ENCODE measurements at places on chromosomes 6 and 20.

GRCh38 chr20:34475979-34476736 is 40.1 kb upstream of the DYNLRB1 start:
- peak; percentile 58 for DNase-seq

- no peak for DNase-seq
These were observed 6.7 kb downstream of the DLGAP4 start for GRCh38 chr20:36312724-36313441.

GRCh38 chr20:39048000-39048696 is 86.0 kb downstream of the DHX35 start:
- peak; percentile 84 for DNase-seq

GRCh38 chr6:33205191-33206026 is 954 bp downstream of the HSD17B8 start:
- DNase-seq = no peak

DNA sequence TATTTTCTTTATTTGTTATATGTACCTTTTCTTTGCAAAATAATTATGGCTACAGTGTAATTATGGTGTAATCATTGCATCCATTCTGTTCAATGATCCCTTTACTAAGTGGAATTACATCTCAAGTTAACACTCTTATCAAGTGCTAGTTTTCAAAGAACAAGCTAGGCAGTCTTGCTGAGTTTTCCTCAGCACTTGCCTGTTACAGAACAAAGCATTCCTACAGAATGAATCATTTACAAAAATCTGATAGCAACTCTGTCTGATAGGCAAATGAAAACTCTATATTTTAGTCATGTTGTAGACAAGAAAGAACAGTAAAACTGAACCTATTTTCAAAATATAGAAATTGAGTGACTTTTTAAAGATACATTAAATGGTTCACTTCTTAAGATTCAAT is 109.8 kb upstream of the POU3F2 start:
- DNase-seq = no peak

DNA sequence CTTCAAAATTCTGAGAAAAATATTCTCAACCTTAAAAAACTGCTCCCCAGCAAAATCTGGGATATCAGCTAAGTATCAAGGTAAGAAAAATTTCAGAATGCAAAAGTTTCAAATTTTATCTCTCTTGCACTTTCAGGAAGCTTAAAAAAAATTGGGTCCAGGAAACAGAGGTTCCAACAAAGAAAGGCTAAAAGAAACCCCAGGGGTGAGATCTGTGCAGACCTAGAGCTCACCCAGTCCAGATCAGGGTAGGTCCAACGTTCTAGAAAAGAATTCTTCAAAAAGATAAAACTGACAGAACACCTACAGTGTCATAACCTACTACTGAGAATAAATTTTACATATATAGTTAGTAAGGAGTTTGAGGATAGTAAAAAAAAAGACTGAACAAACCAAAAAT is 23.5 kb downstream of the ILRUN start:
- no peak for DNase-seq
